ENCODE measurements at places on chromosomes 1 and 21. TPM values are rescaled to one million over a fixed set of nuclear protein-coding genes. Genes with fewer than 3 reads are reported as not detected.
A peak's percentile ranks its signal among the peaks of the same experiment; 100 is the strongest.

VWA5B1 gene
- not detected for total RNA-seq

DNA sequence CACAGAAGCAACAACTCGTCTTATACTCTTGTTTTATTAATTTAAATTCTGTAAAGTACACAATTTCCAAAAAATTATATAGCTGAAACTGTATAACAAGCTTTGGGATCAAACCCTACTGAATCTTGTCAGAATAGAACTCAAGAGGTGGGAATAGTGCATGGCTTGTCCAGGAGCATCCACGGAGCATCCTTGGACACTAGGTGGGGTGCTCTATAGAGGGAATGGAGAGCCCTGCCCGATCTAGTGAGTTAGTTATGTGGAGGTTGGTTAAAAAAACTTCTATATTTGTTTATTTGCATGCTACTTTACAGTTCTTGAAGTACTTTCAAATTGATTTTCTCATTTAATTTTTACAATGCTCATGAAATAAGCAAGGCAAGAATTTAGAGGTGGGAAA is 28.3 kb downstream of the ROR1 start:
- DNase-seq = no peak

S100A7 gene
- total RNA-seq = not detected

DNA sequence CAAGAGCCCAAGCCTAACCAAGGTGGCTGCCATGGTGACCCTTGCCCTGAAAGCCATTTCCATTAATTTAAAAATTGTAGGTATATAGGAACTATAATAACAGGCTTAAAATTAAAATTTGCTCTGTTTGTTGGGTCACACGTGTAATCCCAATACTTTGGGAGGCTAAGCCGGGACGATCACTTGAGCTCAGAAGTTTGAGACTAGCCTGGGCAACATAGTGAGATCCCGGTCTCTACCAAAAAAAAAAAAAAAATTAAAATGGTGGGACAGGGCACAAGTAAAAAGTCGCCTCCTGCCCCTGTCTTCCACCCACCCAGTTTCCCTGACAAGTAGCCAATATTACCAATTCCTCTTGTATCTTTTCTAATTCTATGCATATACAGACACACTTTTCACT is 6.6 kb downstream of the CAPZA1 start:
- DNase-seq = no peak

GRCh38 chr1:221263831-221264767 is 384.9 kb downstream of the HLX start:
- peak; percentile 34 for DNase-seq

PRR9 gene
- total RNA-seq = not detected

DNA sequence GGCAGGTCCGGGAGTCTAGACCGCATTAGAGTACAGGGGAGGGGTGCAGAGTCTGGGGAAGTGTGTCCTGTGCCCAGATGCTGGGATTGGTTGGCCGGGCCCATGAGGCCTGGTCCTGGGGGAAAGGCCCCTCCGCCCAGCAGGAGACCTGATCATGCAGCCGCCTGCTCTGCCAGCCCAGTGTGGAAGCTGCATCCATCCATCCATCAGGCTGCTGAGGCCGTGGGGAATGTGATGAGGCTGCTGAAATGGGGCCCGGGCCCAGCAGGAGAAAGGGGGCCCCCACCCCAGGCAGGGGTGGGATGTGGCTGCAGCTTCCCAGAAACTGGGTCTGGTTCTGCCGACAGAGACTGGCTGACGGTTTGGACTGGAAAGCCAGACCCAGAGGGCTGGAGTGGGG is 37.2 kb downstream of the EPHA2 start:
- DNase-seq = no peak

SYT2 gene
- total RNA-seq = not detected

DNA sequence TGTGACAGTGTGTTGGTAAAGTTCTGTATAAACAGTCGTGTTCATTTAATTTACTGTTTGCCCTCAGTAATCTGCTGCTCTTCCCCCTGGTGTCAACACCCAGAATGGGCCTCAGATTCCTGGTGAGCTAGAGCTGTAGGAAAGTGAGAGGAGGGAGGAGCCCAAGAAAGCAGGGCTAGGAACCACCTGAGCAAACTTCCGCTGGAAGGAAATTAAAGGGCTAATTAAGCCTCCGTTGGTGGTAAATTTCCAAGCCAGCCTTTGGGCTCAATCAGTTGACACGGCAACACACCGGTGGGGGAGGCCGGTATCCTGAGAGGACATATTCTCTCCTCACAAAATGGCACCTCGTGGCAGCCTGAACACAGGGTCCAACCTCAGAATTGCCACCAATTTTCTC is 32.9 kb downstream of the RAB3B start:
- no peak for DNase-seq

DNA sequence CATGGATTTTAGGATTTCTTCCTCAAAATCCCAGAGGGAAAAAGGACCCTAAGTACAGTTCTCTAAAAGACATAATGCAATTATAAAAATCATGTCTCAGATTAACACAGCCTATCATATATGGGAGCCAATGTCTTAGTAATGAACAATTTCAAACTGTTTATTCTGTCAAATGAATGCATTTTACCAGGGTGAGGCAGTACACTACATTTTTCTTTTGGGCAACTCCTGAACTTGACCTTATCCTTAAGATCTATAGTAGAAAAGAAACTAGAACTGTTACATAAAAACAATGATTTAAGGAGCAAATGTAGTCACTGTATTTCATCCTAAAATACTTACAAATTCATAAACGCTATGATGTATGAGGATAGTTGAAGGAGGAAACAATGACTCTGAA is 226.3 kb upstream of the B3GALT2 start:
- no peak for DNase-seq

DNA sequence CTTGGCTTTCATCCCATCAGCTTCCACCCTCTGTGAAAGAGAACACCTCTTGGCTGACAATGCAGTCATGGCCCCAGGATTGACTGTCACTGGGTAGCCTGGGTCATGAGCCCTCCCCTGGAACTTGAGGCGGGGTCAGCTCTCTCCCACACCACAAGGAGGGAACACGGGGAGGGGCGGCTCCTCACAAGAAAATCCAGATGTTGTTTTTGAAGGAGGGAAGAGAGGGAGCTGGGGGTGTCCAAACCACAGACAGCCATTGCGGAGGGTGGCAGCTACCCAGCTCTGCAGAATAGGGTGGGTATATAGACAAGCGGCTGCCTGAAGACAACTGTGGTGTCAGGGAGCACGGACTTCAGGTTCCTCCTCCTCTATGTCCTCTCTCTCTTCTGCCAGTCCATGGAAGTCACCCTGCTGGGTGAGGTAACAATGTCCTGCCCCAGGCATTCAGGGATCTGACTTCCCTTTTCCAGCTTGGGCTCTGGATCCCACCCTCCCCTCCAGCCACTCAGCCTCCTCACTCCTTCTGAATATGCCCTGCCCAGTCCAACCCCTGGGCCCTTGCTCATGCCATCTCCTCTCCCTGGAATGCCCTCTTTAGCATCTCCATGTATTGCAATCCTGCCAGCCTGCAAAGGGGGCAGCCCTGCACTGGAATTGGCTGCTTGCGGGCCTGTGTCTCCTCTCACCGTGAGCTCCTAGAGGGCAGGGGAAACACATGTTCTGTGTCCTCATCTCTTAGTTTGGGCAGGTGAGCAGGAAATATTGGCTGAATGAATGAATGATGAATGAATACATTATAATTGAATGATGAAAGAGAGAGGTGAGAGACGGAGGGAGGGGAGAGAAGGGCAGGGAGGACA is 60.9 kb upstream of the RUNX3 start:
- no peak for DNase-seq

EXOC8 gene
- 50.0 TPM for total RNA-seq

- DNase-seq = peak; percentile 23
Measured at GRCh38 chr1:247639381-247639981, 34.1 kb downstream of the OR2G3 start.

TNNT2 gene
- total RNA-seq = 6.7 TPM

- no peak for DNase-seq
Measured at GRCh38 chr1:111221276-111221632, 6.3 kb upstream of the CHI3L2 start.

NPPA gene
- total RNA-seq = not detected

DNA sequence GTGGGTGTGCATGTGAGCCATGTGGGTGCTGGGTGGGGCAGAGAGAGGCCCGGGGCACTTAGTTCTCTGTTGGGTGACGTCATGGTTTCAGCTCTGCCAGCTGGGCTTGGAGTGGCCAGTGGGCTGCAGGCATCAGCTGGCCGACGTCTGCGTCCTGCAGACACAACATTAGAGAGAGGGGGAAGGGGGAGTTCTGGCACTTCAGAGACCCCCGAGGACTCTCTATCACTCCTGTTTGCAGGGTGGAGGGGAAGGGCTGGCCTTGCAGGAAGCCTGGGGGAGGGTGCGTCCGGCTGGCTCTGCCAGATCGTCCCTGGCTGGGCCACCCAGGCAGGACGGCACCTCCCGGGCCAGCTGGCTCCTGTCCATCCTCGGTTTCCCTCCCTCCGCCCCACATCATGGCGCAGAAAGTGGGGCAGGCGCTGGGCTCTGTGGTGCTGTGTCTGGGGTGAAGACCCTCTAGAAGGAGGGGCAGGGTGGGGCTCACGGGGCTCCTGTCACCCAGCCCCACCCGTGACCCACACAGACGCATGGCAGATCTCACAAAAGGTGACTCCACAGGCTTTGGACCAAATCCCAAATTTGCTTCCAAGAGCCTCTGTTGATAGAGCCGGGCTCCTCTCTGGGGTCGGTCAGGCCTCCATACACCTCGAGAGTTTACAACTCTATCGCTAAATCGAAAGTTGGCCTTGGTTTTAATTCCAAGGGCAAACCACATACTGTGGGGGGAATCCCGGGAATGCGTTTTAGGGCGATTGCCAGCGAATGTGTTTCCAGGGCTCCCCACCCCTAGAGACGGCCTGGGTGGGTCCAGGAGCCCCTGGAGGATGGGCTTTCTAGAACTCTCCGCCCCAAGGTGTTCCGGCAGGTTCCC is 73.4 kb upstream of the TTC34 start:
- DNase-seq = no peak

NID1 gene
- total RNA-seq = 69.5 TPM

GRCh38 chr1:5586629-5587028 is 405.6 kb downstream of the NPHP4 start:
- DNase-seq = no peak

- no peak for DNase-seq
Measured at GRCh38 chr1:222918801-222919477, 104.1 kb downstream of the DISP1 start.

GRCh38 chr1:87450615-87451209 is 122.0 kb downstream of the LMO4 start:
- no peak for DNase-seq

- DNase-seq = no peak
Measured at GRCh38 chr1:26019641-26020315, 1.8 kb upstream of the EXTL1 start.

GRCh38 chr1:233020426-233020825 is 70.0 kb downstream of the NTPCR start:
- no peak for DNase-seq

DNA sequence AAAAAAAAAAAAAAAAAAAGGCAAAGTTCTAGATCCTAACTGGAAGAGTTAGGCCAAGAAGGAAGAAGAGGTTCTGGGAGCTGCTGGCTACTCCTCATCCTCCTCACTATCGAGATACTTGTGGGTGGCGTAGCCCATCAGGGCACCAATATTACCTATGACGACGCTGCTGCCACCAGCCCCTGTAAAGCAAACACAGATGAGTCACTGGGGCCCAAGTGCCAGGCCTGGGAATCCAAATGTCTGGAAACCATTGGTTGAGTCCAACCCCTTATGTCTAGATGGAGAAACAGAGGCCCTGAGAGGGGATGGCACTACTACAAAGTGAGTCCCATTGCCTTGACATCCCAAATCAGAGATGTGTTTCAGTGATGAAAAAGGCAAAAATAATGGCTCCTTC is 5.7 kb downstream of the IFI6 start:
- no peak for DNase-seq

- no peak for DNase-seq
Measured at GRCh38 chr1:34549199-34549598, 205.6 kb upstream of the GJB5 start.

DNA sequence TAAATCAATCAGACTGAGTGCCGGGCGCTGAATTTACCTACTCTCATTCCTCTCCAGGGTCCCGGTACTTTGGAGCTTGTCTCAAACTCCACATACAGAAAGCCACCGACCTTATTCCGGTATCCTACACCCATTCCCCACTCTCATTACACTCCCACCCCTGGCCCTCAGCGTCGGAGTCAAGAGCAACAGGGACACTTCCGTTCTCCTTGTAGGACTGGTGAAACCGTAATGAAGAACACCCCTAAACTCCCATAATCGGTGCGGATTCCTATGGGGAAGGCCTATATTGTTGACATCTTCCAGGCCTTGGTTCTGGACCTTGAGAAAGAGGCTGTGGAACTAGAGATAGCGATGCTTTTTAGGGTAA is 798 bp downstream of the ZBED6 start:
- DNase-seq = no peak

DNA sequence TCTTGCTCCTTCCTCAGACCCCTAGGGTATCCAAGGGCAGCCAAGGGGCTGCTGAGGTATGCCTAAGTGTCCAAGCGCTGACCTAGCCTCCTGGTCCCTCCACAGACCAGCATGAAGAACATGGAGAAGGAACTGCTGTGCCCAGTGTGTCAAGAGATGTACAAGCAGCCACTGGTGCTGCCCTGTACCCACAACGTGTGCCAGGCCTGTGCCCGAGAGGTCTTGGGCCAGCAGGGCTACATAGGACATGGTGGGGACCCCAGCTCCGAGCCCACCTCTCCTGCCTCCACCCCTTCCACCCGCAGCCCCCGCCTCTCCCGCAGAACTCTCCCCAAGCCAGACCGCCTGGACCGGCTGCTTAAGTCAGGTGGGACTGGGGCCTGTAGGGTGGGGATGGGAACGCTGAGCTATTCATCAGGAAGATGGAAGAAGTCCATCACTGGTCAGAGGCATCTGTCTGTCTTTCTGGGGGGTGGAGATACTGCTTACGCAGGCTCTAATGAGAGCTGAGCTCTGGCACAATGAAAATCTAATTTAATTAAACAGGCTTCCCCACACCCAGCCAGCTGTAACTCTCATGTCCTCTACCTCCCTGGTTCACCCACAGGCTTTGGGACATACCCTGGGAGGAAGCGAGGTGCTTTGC is 1.8 kb downstream of the TRIM46 start:
- DNase-seq = no peak

DNA sequence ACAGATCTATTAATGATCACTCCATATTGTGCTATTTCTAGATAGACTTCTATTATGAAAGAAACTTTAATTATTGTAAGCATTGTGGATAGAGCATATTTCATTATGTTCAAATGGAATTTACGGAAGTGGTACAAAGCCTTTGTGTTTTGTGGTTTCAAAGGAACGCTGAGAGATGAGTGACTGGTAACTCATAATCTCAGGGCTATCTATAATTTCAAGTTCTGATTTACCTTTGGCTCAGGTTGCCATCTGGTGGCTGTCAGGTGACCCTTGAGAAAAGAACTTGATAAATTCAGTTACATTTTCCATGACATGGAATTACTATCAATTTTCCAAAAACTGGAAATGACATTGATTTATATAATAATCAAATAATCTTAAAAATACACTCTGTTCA is 12.2 kb downstream of the NTNG1 start:
- DNase-seq = no peak

- DNase-seq = no peak
Measured at GRCh38 chr21:27104846-27105431, 138.1 kb upstream of the ADAMTS5 start.

PPP2R5A gene
- total RNA-seq = 33.3 TPM

ERICH3 gene
- not detected for total RNA-seq

- no peak for DNase-seq
Measured at GRCh38 chr1:87399701-87400100, 71.0 kb downstream of the LMO4 start.

GRCh38 chr1:17759114-17759513 is 4.0 kb downstream of the ACTL8 start:
- DNase-seq = no peak

Data from gastrocnemius medialis (tissue), 4 donors.